Muscle of leg (tissue), 16 donors: ENCODE measurements at places on chromosomes 5 and 9. TPM values are rescaled to one million over a fixed set of nuclear protein-coding genes. Genes with fewer than 3 reads are reported as not detected.

- H3K27me3 ChIP-seq, result no peaks in the 10 kb centered on the region
- H3K4me3 ChIP-seq, result no peak overlapping the region
- peaks cover 11% of the 10 kb centered on the region for H3K4me1 ChIP-seq
- no peaks in the 10 kb centered on the region for H3K36me3 ChIP-seq
- no peak overlapping the region for H3K27ac ChIP-seq
Measured at GRCh38 chr5:15290953-15291352, 209.0 kb upstream of the FBXL7 start.

- no peaks in the 10 kb centered on the region for H3K36me3 ChIP-seq
- H3K27me3 ChIP-seq, result no peaks in the 10 kb centered on the region
- H3K27ac ChIP-seq, result no peak overlapping the region
Measured at GRCh38 chr5:64026493-64026892, 64.2 kb upstream of the HTR1A start.

Gene CPLANE1
- total RNA-seq, result 23.8 TPM

GRCh38 chr5:100517301-100517974, 17.7 kb upstream of the FAM174A start:
- H3K27me3 ChIP-seq, result no peaks in the 10 kb centered on the region
- H3K36me3 ChIP-seq, result no peaks in the 10 kb centered on the region
- peak overlapping the region; percentile 69 for H3K27ac ChIP-seq
- H3K4me1 ChIP-seq, result peaks cover 14% of the 10 kb centered on the region

Gene GIN1
- total RNA-seq, result 12.5 TPM

DNA sequence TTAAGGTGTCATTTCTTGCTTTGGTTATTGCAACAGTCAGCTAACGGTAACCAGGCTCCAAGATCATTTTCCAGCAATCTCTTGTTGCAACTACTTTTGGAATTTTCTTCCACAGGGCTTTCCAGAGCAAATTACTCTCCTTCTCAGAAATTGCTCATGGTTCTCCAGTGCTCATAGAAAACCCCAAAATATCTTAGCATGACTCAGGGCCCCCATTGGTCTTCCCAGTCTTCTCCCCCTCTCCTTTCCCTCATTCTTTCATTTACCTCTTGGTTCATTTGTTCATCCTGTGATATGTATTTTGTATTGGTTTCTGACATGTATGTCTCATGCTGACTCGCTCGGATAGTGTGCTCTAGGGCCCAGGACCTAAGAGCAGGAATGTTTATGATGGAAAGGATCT, 35.6 kb downstream of the WWC1 start:
- no peaks in the 10 kb centered on the region for H3K27me3 ChIP-seq
- H3K36me3 ChIP-seq, result no peaks in the 10 kb centered on the region
- H3K4me1 ChIP-seq, result no peaks in the 10 kb centered on the region
- no peak overlapping the region for H3K4me3 ChIP-seq

DNA sequence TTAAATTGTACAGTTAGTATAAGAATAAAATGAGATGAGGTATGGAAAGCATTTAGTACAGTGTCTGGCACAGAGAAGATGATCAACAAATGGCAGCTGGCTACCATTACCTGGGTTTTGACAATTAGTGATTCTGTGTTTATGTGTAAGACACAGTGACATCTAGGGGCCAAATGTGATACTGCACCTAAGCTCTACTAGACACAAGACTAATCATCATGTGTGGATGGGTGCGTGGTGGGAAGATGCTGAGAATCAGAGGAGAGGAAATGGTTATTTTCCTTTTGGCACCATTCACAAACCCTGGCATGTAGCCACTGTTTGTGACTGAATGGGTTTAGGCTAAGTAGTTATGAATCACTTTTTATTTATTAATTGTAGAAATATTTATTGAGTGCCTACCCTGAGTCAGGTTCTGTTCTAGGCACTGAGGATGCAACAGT, 109.8 kb upstream of the TBC1D2 start:
- DNase-seq, result no peak
- H3K36me3 ChIP-seq, result no peaks in the 10 kb centered on the region
- H3K27ac ChIP-seq, result no peak overlapping the region
- H3K27me3 ChIP-seq, result peaks cover 5% of the 10 kb centered on the region
- H3K4me1 ChIP-seq, result peaks cover 7% of the 10 kb centered on the region

Gene GABRA6
- not detected for total RNA-seq

GRCh38 chr5:179876610-179876952, 18.0 kb upstream of the MRNIP start:
- no peak overlapping the region for H3K4me3 ChIP-seq
- DNase-seq, result no peak
- H3K27ac ChIP-seq, result no peak overlapping the region

GRCh38 chr9:7439355-7439995, 360.1 kb downstream of the DMAC1 start:
- H3K27me3 ChIP-seq, result no peaks in the 10 kb centered on the region
- H3K36me3 ChIP-seq, result no peaks in the 10 kb centered on the region
- H3K27ac ChIP-seq, result no peak overlapping the region

- H3K27ac ChIP-seq, result no peak overlapping the region
- peaks cover 3% of the 10 kb centered on the region for H3K4me1 ChIP-seq
- no peaks in the 10 kb centered on the region for H3K36me3 ChIP-seq
- H3K27me3 ChIP-seq, result peaks cover 3% of the 10 kb centered on the region
Measured at GRCh38 chr9:116340270-116340669, 186.7 kb downstream of the PAPPA start.

Gene C8G
- 0.58 TPM for total RNA-seq

GRCh38 chr9:91089405-91090129, 272.2 kb downstream of the AUH start:
- no peak overlapping the region for H3K27ac ChIP-seq
- H3K27me3 ChIP-seq, result no peaks in the 10 kb centered on the region
- peak; percentile 32 for DNase-seq

Gene NR5A1
- total RNA-seq, result not detected

GRCh38 chr9:123128591-123128990, 95.1 kb downstream of the GPR21 start:
- no peak overlapping the region for H3K27ac ChIP-seq
- DNase-seq, result no peak
- no peak overlapping the region for H3K4me3 ChIP-seq
- no peaks in the 10 kb centered on the region for H3K4me1 ChIP-seq
- H3K36me3 ChIP-seq, result peaks cover 4% of the 10 kb centered on the region

GRCh38 chr9:126916909-126917308, 2.3 kb downstream of the RALGPS1 start:
- no peak for DNase-seq
- H3K27me3 ChIP-seq, result peaks cover 8% of the 10 kb centered on the region
- no peak overlapping the region for H3K4me3 ChIP-seq
- H3K27ac ChIP-seq, result no peak overlapping the region

DNA sequence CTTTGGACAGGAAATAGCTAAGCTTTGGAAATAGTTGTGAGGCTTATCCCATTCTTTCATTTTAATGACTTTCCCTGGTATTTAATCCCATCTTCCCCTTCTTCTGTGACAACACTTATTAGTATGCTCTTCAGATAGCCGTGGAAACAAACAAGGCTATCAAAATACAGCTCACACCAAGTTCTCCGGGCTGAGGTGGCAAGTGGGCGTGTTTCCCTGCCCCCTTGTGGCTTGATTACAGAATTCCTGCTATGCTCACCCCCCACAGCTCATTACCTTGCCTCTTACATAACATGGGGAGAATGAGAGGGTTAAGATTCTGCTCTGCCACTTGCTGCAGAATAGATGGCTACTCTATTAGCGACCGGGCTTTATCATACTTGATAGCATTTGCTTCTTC, 437.1 kb upstream of the TLE4 start:
- H3K27ac ChIP-seq, result no peak overlapping the region
- H3K4me1 ChIP-seq, result no peaks in the 10 kb centered on the region
- DNase-seq, result no peak

DNA sequence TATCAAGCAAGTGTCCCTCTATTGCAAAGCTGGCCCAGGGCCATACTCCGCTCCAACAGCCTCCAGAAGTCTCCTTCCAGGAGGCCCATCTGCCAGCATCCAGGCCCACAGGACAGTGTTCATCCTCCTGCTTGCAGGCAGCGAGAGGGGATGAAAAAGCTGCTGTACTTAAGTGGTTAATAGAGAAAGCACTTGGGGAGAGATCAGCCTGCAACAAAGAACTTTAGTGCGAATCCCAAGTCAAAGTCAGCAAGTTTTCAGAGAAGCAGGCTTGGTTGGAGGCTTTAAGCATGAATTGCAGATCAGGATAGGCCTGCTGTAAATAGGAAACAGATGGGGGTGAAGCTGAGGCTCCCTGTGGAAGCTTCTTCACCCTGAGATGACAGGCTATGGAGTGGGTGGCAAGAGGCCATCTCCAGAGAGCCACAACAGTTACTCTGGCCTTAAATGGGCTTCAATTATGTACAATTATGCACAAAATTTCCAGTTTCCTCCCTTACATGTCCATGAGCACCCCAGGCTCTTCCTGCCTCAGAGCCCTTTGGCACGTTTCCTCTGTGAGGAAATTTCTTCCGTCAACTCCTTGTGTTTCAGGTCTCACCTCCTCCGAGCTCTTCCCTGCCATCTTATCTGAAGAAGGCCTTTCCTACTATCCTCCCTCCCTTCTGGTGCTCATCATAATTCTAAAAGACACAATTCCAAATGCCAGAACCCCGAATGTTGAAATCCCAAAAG, 98.0 kb upstream of the NR3C1 start:
- no peak overlapping the region for H3K4me3 ChIP-seq
- H3K27ac ChIP-seq, result peak overlapping the region; percentile 80
- H3K36me3 ChIP-seq, result no peaks in the 10 kb centered on the region
- H3K4me1 ChIP-seq, result peaks cover 7% of the 10 kb centered on the region
- H3K27me3 ChIP-seq, result no peaks in the 10 kb centered on the region
- peak; percentile 95 for DNase-seq

Gene C5orf52
- total RNA-seq, result not detected

DNA sequence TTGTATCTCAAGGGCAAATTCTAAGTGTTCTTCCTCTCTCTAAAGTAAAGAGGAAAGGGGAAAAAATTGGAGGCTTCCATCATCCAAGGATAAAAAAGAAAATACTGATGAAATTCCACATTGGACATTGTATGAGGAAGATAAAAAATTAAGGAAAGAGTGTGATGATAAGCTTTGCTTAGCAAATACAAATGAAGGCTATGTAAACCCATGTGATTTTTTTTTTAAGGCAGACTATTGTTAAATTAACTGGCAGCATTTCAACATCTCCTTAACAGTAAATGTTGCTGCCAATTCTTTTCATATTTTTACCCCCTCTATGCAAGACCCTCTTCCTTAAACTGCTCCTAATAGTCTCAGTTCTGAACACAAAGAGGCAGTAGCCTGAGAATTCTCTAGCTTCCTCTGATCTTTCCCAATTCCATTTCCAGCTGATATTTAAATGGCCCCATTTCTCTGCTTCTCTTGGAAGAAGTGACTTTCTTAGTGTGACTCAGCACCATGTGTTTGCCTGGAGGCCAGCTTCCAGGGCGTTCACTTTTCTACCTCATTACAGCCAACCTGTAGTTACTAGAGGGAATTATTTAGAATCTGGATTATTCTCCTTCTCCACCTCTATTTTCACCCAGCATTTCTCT, 159.7 kb downstream of the TLE1 start:
- H3K27ac ChIP-seq, result no peak overlapping the region
- no peaks in the 10 kb centered on the region for H3K4me1 ChIP-seq

GRCh38 chr9:134633362-134634142, 8.1 kb upstream of the COL5A1 start:
- no peak for DNase-seq
- H3K4me1 ChIP-seq, result peaks cover 20% of the 10 kb centered on the region
- H3K36me3 ChIP-seq, result no peaks in the 10 kb centered on the region
- H3K27ac ChIP-seq, result no peak overlapping the region

Gene SLC34A1
- not detected for total RNA-seq

Gene ADAMTS19
- 39.6 TPM for total RNA-seq

GRCh38 chr5:17180864-17181723, 36.3 kb upstream of the BASP1 start:
- no peak overlapping the region for H3K4me3 ChIP-seq
- H3K27ac ChIP-seq, result no peak overlapping the region
- H3K36me3 ChIP-seq, result no peaks in the 10 kb centered on the region
- no peaks in the 10 kb centered on the region for H3K27me3 ChIP-seq
- DNase-seq, result no peak

Gene SHROOM1
- total RNA-seq, result 2.4 TPM

DNA sequence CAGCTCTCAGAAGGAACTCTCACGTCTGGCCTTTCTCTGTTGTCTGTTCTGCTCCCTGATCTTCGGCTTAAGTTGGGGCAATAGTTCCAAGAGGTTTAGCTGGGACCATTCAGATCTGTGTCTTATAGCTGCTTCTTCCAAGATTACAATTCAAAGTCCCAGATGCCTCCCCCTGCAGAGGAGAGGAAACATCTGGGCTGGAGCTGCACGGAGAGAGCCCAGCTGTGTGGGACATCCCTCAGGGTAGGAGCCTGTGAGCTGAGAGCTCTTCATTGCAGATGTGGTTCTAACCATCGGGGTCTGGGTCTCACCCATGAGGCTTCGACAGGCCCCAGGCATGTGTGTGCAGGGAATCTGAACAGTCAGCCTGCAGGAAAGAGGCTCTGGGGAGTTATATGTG, 9.0 kb upstream of the PHF19 start:
- peak; percentile 92 for DNase-seq
- H3K27ac ChIP-seq, result no peak overlapping the region
- no peak overlapping the region for H3K4me3 ChIP-seq
- no peaks in the 10 kb centered on the region for H3K27me3 ChIP-seq
- H3K36me3 ChIP-seq, result no peaks in the 10 kb centered on the region

DNA sequence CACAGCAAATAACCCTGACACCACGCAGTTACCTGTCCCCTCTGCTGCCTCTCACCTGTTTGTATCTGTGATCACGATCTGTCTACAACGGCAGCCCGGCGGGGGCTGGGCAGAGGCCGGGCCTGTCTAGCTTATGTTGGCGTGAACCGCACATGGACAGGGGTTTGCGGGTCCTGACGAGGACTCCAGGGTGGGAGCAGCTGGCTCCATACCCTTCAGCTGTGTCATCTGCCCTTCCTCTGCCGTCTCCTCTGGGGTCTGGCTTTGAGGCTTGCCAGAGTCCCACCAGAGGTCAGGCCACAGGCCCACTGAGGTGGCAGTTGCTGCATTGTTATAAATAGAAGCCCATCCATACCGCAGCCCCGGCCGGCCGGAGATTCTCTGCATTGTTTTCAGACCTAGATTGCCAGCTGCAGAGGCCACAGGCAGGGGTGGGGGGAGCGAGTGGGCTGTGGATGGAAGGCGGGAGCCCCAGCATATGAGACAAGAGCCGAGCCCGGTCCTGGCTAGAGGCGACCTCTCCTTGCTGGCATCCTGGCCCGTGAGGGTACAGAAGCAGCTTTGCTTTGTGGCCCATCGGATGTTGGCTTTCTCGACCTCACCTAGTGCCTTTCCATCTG, 37.8 kb downstream of the FAM78A start:
- peak; percentile 80 for DNase-seq
- peaks cover 19% of the 10 kb centered on the region for H3K36me3 ChIP-seq
- peak overlapping the region; percentile 94 for H3K27ac ChIP-seq
- H3K4me1 ChIP-seq, result peaks cover 67% of the 10 kb centered on the region
- H3K4me3 ChIP-seq, result no peak overlapping the region
- H3K27me3 ChIP-seq, result no peaks in the 10 kb centered on the region

- H3K36me3 ChIP-seq, result no peaks in the 10 kb centered on the region
- H3K4me3 ChIP-seq, result no peak overlapping the region
- peaks cover 59% of the 10 kb centered on the region for H3K27me3 ChIP-seq
- no peak overlapping the region for H3K27ac ChIP-seq
- peaks cover 11% of the 10 kb centered on the region for H3K4me1 ChIP-seq
Measured at GRCh38 chr5:135484674-135485086, 32.5 kb upstream of the TIFAB start.
